Stimulated activated CD8-positive, alpha-beta memory T cell treated with anti-CD3 and anti-CD28 coated beads, Interleukin-15, amount 100 ng/mL, for 4 hours (primary cell): ENCODE measurements at places on chromosomes 12 and 14.

- no peak for DNase-seq
Observed at GRCh38 chr12:24742378-24742777, 206.5 kb downstream of the BCAT1 start.

DNA sequence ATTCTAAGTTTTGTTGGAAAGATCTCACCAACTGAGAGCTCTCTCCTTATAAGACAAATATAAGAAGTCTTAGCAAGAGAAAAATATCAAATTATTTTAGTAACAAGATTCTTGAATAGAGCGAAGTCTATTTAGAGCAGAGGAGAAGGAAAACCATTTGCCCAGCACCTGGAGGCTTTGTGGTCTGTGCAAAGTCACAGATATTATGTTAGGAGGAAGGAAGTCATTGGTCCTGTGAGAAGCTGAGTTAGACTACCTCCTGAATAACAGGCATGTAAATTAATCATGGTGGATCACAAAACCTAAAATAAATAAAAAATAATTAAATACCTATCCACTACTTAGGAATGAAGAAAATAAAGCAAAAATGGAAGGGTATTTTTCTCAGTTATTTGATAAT is 38.4 kb upstream of the ATXN7L3B start:
- no peak for DNase-seq

GRCh38 chr12:83320350-83320749 is 633.6 kb downstream of the TMTC2 start:
- no peak for DNase-seq

DNA sequence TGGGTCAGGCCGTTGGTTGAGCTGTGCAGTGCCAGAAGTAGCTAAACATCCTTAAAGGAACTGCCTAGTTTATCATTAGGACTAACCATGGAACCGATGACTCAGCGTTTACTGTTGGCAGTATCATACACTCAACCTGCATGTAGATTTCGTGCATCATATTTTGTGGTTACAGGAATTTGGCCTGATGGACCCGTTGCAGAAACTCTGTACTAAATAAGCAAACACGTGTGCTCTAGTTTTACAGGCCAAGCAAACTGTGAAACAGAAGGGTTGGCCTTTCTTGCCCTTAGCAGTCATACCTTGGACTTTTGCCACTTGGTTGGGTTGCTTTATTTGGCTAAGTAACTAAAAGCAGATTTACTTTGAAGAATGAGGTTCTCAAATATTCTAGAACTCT is 35.6 kb downstream of the DGLUCY start:
- no peak for DNase-seq

GRCh38 chr12:107662484-107662883 is 23.1 kb upstream of the PWP1 start:
- no peak for DNase-seq

DNA sequence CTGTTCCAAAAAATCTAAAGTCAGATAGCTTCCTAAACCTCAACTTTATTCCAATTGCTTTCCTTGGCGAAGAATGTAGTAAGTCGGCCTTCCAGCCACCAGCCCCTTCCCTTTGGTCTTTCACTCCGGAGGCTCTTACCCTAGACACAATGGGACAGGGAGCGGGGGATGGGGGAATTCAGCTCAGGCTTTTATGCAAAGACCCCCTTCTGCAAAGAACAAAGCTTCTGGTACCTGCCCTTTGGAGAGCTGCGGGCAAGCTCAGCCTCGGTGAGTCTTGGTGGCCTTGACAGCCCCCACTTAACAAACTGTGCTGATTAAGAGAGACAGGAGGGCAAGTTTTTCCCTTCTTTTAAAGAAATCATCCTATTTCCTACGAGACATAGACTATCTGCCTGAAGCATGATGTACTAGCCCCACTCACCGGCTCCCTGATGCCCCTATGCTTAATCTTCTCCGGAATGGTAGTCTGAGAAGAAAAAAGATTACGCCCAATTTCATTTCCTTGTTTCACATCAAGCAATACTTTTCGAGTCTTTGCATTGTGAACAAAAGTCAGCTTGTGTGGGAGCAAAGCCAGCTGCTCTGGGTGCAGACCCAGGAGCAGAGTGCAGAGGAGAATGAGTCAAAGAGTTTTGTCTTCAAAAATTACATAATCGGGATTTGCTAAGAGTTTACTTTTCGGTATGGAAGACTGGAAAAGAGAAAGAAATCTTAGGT is 1.5 kb upstream of the NANOG start:
- no peak for DNase-seq

DNA sequence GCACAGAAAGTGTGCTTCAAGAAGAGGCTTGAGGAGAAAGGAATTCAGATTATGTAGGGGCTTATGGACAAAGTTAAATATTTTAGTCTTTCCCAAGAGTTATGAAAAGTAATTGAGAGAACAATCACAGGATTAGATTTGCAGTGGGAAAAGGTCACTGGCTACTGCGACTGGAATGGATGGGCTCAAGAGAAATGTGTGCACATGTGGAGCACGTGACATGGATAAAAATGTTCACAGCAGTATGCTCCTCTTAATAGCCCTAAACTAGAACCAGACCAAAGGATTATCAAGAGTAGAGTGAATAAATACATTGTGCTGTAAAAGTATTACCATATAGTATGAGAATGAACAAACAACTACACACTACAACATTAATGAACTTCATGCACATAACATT is 78.1 kb downstream of the ABCD2 start:
- DNase-seq: no peak

GRCh38 chr12:6667559-6668210 is 4.8 kb upstream of the ING4 start:
- DNase-seq: no peak

- DNase-seq: no peak
Observed at GRCh38 chr14:89899291-89899690, 55.2 kb downstream of the EFCAB11 start.

- no peak for DNase-seq
Observed at GRCh38 chr14:22837750-22838538, 1.6 kb downstream of the MMP14 start.

DNA sequence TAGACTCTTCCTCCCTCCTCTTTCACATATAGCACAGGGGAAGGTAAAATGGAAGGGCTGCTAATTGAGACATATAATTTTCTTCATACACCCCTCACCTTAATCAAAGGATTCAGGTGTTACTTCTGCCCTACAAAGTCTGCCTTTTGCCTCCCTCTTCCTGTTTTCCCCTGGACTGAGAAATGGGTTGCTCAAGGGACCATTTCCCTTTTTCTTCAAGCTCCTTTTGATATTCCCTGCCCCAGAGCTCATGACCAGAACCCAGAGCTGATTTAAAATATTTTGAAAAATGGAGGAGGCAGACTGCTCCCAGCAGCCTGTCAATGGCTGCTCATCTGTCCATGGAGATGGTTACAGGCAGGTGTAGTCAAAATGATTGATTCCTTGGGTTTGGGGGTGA is 6.3 kb upstream of the PIP4K2C start:
- no peak for DNase-seq

DNA sequence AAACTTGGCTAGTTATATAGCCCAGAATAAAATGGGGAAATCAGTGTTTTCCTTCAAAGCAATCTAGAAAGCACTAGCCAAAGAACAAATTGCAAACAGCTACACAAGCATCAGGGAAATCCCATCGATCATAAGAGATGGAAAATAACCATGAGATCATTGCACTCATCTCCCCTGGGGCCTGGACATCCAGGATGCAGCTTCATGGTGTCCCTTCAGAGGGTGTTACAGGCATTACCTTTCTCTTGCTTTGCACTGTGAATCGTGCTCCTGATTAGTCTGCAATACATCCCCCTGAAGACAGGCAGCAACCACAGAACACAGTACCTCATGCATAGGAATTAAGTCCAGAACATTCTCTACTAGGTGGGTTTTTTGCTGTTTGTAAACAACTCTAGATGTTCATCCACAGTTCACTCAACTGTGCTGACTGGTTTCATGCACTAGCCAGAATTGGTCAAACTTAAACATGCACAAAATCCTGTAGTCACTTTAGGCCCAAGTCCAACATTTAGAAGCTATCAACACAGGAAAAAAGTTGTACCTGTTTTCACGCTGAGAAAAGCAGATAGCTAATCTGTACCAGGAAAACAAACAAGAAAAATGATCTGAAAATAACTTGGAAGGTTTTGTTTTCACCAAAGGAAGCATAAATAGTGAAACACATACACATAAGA is 120.1 kb downstream of the ZFP36L1 start:
- DNase-seq: no peak

GRCh38 chr14:64801800-64802199 is 77.9 kb downstream of the SPTB start:
- no peak for DNase-seq

DNA sequence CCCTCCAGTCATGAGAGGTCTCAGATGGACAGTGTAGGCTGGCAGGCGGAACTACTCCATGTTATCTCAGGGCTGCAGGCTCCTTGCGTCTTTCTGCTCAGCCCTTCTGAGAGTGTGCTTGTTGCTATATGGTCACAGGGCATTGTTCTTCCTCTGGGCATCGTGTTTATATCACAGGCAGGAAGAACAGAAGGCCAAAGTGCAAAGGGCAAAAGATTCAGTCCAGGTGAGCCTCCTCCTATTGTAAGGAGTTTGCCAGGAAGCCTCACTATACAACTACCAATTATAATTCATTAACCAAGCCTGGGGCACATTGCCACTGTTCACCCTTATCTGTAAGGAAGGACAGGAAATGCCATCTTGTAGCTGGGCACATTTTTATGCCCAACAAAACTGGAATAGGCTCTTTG is 195.5 kb upstream of the KITLG start:
- DNase-seq: no peak

DNA sequence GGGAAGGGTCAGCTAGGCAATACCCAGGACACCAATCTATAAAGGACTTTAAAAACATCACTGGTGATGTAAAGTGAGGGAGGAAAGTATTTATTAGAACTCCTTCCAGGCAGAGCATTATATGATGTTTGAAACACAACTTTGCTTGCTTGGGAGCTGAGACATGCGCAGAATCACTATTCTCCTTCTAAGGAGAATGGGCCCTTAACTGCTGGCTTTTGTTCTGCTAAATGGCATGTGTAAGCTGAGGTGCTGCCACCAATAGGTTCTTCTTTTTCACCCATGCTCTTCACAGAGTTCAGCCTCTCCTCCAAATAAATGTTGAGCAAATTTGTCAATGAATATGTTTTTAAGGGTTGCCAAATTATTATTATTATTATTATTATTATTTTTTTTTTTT is 3.9 kb downstream of the STAC3 start:
- DNase-seq: no peak

- DNase-seq: no peak
Observed at GRCh38 chr14:88791629-88792472, 902 bp downstream of the EML5 start.

DNA sequence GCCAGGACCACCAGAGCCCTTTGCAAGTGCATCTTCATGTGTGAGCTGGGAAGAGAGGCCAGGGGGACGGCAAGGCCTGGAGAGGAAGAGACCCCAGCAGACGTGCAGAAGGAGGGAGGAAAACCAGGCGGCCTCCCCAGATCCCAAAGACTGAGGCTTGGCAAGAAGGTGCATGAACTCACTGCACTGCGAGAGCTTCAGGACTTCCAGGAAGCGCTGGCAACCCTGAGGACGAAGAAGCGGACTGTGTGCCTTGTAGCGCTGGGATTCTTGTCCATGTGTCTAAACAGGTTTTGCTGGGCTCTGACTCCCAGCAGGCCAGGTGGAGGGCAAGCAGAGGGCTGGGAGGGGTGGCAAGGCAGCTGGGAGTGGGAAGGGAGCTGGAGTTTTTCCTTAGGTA is 939 bp downstream of the TGFB3 start:
- DNase-seq: no peak

- no peak for DNase-seq
Observed at GRCh38 chr14:105855246-105855892, 329.0 kb downstream of the TMEM121 start.

DNA sequence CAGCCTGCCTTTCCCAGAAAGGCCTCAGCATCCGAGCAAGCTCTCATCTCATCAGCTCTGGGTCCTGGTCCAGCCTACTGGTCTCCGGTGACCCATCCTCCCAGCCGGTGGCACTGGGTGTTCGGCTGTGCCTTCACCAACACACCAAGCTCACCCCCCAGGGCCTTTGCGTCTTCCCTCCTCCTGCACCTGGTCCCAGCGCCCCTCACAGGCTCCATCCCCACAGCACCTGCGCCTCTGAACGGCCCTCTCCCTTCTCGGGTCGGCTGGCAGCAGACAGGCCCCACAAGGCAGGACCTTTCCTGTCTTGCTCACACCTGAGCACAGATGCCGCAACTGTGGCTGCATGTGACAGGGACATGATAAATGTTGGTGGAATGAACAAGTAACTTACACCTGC is 13.1 kb downstream of the P2RX2 start:
- no peak for DNase-seq

- no peak for DNase-seq
Observed at GRCh38 chr14:69105326-69105725, 47.6 kb downstream of the DCAF5 start.

DNA sequence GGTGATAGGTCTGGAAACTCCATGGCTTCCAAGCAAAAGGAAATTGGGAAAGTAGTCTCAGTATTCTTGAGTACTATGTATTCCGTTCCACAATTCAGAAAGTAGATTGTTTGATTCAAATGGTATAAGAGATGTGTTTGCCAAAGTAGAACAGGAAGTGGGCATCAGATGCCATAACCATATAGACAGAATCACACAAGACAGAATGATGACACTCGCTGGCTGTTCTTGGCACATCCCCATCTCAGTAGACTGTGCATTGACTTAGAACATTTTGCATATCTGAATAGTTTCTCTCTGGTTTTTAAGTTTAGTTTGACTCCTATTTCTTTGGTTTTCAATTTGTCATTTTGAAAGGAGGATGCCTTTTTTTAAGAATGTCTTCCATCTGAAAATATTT is 221.1 kb upstream of the RGS6 start:
- DNase-seq: no peak

GRCh38 chr12:58833853-58834252 is 86.5 kb downstream of the LRIG3 start:
- no peak for DNase-seq

- DNase-seq: no peak
Observed at GRCh38 chr12:21428241-21428640, 9.2 kb upstream of the PYROXD1 start.

- DNase-seq: no peak
Observed at GRCh38 chr12:31853977-31854376, 105.2 kb upstream of the RESF1 start.

- no peak for DNase-seq
Observed at GRCh38 chr12:131378176-131378842, 332.6 kb upstream of the SFSWAP start.

GRCh38 chr14:61644175-61644574 is 51.1 kb upstream of the HIF1A start:
- no peak for DNase-seq

DNA sequence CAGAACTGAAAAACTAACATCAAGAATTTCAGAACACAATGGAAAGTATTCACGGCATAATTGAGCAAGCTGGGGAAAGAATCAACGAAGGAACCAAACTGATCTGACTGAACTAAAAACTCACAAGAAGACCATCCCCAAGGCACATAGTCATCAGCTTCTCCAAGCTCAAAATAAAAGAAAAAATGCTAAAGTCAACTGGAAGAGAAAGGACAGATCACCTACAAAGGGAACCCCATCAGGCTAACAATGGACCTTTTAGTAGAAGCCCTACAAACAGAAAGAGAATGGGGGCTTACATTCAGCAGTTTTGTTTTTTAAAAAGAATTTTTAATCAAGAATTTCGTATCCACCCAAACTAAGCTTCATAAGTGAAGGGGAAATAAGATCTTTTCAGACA is 11.7 kb downstream of the TAS2R50 start:
- no peak for DNase-seq
